ENCODE measurements at places on chromosomes 3 and 15.

GRCh38 chr3:23944007-23944783, 891 bp upstream of the NR1D2 start:
- no peak for DNase-seq

DNA sequence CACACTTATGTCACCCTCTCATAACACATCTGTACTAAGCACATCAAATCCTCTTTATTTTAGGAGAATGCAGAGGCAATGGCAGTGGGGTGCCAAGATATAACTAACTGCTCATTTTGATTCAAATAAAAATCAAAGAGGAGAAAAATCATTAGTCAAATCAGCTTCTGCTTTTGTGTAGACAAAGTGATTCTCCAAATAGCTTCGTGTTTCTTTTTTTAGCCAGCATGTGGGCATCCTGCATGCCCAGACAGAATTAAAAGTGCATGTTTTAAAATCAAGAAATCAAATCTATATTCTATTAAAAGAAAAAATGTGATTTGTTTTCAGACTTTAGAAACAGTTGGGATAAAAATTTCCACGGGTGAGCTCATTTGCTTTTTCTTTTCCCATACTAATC, 761.3 kb upstream of the CFAP20DC start:
- DNase-seq = no peak

- no peak for DNase-seq
Measured at GRCh38 chr3:194128202-194128918, 7.6 kb upstream of the HES1 start.

- DNase-seq = no peak
Measured at GRCh38 chr3:102024270-102024904, 175.1 kb downstream of the NFKBIZ start.

DNA sequence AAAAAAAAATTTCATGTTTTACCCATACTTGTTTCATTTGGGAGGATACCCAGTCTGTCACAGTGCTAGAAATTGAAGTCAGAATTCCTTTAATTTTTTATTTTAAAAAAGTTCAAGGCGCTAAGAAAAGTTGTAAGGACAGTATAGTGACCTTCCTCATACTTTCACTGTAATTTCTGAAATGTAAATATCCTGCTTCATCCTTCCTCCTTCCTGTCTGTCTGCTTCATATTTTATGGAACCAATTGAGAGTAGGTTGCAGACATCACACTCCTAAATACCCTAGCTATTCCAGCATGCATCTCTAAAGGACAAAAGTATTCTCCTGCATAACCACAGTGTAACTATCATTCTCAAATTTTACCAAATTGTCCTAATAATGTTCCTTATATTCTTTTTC, 35.8 kb downstream of the CMTM8 start:
- no peak for DNase-seq

DNA sequence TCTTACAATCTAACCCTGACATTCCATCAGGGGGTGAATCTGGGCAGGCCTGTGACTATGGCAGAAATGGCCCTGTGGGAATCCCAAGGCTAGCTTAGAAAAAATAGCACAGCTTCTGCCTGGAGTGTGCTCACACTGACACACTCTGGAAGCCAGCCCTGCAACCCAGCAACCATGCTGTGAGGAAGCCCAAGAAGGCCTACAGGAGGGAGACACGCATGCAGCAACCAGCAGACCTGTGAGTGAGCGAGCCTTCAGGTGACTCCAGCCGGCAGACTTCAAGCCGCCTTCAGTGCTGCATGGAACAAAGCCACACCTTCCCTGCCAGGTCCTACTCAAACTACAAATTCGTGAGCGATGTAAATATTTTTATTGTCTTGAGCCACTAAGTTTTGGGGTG, 26.1 kb downstream of the RAB6B start:
- no peak for DNase-seq

- no peak for DNase-seq
Measured at GRCh38 chr3:168794427-168794826, 698.7 kb upstream of the GOLIM4 start.

- DNase-seq = no peak
Measured at GRCh38 chr3:34934660-34935059, 704.7 kb upstream of the ARPP21 start.

DNA sequence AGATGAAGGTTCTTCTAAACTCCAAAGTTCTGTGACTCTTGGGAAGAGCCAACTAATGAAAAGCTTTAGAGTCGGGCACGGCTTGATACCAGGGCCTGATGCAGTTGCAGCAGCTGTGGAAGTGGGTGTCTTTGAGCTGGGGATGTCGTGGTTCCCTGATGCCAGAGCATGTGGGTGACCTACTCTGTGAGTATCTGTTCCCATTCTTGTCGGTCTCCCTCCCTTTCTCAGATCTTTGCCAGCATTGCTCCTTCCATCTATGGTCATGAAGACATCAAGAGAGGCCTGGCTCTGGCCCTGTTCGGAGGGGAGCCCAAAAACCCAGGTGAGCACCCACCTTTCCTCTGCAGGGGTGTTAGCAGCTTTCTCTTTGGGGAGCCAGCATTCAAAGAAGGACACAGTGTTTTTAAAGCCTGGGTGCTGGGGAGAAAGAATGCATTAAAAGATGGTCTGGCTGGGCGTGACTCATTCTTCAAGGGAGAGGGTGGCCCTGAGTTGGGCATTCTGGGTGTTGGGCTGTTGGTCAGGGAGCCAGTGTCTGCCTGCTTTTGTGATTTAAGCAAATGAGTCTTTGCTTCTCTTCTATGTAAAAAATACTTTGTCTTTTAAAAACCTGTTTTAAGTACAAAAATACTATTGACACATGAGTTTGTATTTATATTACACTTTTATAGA, 13.2 kb upstream of the PODXL2 start:
- no peak for DNase-seq

- no peak for DNase-seq
Measured at GRCh38 chr3:116607205-116607604, 102.4 kb upstream of the TUSC7 start.

DNA sequence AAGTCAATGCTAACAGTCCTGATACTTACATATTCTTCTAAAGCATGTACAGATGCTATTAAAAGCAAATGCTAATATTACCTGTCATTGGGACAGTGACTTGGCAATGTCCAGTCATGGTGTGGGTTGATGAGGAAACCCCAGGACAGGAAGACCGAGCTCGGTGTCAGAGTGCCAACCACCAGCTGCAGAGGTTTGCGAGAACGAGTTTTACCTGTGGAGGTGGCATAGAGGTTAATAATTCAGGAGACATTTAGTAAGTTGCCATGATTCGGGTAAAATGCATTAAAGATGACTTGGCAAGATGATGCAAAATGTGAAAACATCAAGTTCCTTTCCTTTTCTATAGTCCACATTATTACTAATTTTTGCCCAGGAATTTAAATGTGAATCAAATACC, 94.5 kb downstream of the ABI3BP start:
- DNase-seq = no peak

DNA sequence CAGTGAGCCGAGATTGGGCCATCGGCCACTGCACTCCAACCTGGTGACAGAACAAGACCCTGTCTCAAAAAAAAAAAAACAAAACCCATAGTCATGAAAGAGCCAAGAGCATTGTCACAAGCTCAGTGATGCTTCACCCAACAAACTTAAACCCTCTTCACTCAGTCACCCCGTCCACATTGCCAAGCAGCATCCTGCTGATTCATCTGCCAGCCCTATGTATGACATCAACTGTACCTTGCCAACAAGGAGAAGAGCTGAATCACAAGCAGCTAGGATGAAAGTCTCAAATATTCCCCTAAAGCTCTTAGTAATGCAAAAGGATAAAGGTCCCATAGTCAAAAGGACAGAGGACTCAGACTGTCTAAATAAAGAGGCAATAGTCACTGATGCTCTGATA, 90.0 kb downstream of the ANO10 start:
- no peak for DNase-seq

- DNase-seq = no peak
Measured at GRCh38 chr3:39139442-39139841, 13.9 kb downstream of the CSRNP1 start.

DNA sequence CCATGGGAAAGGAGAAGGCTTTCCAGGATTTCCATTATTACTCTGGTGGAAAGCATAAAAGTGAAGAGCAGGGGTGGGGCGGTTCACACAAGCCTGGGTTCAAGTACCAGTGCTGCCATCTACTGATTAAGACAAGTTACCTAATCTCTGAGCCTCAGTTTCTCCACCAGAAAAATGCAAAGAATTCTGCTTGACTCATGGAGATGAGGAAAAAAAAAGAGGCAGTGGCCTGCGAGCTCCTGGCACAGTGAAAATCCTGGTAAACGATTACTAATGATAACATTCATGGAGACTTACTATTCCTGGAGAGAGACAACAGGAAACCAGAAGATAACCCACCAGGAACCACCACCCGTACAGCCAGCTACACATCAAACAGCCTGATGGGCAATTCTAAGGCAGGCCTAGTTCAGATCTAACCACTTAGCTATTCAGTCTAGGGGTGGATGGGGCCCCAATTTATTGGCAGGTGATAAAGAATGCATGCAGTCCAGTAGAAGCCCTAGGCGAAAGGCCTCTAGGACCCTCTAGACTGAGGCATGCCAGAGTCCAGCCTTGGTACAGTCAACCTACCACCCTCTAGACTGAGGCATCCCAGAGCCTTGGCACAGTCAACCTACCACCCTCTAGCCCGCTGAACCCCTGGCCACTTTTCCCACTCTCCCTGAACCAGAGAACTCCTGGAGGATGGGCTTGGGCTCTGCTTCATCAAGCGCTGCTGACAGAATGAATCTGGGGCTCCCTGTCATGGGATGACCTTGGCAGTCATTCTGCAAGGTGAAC, 2.5 kb downstream of the AMOTL2 start:
- DNase-seq = no peak

Measured in liver (tissue), 10 donors.